ENCODE measurements at places on chromosomes 6 and 20.
A peak's percentile ranks its signal among the peaks of the same experiment; 100 is the strongest.

DNA sequence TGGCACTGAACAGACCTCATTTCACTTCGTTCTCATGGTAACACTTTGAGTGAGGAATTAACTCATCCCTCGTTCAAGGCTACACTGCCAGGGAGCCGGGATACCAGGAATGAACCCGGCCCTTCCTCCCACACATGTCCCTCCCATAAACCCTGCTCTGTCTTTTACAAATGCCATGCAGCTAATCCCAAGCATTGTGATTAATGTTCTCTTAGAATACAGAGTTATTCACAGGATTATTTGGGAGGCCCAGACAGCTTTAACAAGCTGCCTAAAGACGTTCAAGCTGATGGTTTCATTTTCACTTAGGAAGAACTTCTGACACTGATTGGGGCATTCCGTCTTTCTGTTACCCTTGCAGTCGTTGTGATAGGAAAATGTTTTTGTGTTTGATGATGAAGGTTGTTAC lies 42.5 kb upstream of the CD83 start:
- no peaks in the 10 kb centered on the region for H3K36me3 ChIP-seq
- H3K27me3 ChIP-seq = no peaks in the 10 kb centered on the region
- H3K4me3 ChIP-seq = peak overlapping the region; percentile 74

DNA sequence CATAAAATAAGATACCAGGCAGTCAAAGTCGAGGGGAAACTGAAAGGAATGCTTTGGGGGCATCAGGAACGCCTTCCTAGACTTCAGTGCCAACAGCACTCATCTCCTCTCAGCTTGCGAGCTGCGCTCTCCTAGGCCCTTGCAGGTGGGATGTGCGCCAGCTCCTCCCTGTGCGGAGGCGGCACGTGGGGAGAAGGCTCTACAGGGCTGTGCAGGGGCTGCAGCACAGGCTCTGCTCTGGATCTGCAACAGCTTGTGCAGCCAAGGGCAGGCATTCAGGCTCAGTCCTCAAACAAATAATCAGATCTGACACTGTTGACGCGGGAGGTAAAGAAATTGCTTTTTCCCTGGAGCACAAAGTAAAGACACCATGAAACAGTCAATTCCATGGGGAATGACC lies 144.8 kb downstream of the TTLL2 start:
- H3K27ac ChIP-seq = no peak overlapping the region
- H3K27me3 ChIP-seq = peaks cover 54% of the 10 kb centered on the region
- no peak overlapping the region for H3K4me3 ChIP-seq
- no peak for DNase-seq
- H3K4me1 ChIP-seq = no peaks in the 10 kb centered on the region

DNA sequence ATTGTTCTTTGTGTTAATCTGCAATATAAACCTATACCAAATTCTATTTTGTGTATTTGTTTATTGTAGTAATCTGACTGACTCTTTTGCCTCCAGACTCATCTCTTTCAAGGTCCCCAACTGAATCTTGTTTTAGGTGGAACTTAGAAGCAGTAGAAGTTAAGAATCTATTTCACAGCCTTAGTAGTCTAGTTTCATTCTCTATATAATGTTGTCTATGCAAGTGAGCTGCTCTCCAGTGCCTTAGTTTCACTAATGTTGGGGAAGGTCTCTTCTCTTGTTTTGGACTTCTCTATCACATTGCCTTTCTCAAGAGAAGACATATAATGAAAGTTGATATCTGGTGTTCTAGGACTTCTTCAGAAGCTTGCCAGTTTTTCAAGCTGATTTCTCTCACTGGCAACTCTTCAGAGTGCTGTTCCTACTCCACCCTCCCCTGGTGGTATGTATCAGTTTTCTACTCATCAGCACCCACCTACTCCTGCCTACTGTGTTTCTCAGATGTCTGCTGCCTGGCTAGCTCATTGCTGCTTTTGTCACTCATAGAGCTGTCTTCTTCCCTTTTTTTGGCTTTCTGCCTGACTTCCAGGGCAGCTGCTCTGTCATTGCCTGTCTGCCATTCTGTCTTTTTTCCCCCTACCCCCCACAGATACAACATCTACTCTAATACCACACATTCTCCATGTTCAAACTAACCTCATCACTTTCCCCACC lies 82.1 kb downstream of the PTPRA start:
- H3K27ac ChIP-seq = no peak overlapping the region
- no peak overlapping the region for H3K4me3 ChIP-seq
- H3K4me1 ChIP-seq = no peaks in the 10 kb centered on the region
- peaks cover 20% of the 10 kb centered on the region for H3K36me3 ChIP-seq
- no peak for DNase-seq

GRCh38 chr6:16567071-16567470 lies 194.2 kb downstream of the ATXN1 start:
- no peaks in the 10 kb centered on the region for H3K4me1 ChIP-seq
- H3K27me3 ChIP-seq = no peaks in the 10 kb centered on the region
- no peaks in the 10 kb centered on the region for H3K36me3 ChIP-seq
- DNase-seq = no peak
- no peak overlapping the region for H3K27ac ChIP-seq

GRCh38 chr6:72348926-72349325 lies 272.9 kb upstream of the KCNQ5 start:
- DNase-seq = no peak
- H3K4me1 ChIP-seq = no peaks in the 10 kb centered on the region
- peaks cover 46% of the 10 kb centered on the region for H3K27me3 ChIP-seq
- H3K4me3 ChIP-seq = no peak overlapping the region
- H3K27ac ChIP-seq = no peak overlapping the region
- no peaks in the 10 kb centered on the region for H3K36me3 ChIP-seq

DNA sequence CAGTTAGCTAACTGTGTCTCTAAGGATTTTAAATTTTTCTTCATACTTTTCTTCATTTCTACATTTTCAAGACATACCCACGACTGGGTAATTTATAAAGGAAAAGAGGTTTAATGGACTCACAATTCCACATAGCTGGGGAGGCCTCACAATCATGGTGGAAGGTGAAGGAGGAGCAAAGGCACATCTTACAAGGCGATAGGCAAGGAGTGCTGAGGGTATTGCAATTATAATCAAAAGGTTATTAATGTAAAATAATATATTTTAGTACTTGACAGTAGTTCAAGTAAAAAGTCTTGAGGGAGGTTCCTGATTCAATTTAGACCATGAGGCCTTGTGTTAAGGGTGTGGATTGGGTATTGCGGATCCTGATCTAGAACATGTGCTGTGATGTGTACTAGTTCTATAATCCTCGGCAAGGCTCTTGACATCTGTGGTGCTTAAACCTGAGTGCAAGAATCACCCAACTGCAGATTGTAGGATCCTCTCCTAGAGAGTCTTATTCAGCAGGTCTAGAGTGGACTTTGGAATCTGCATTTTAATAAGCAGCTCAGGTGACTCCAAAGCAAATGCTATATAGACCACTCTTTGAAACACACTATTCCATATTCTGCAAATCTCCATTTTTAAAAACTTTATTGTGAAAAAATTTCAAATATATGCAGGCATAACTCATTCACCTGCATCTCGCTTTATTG lies 7.2 kb upstream of the ABCC10 start:
- no peaks in the 10 kb centered on the region for H3K27me3 ChIP-seq
- H3K4me3 ChIP-seq = no peak overlapping the region
- no peak overlapping the region for H3K27ac ChIP-seq
- H3K36me3 ChIP-seq = no peaks in the 10 kb centered on the region
- H3K4me1 ChIP-seq = no peaks in the 10 kb centered on the region

GRCh38 chr6:36333171-36333895 lies 3.4 kb downstream of the BNIP5 start:
- peaks cover 4% of the 10 kb centered on the region for H3K36me3 ChIP-seq
- peaks cover 75% of the 10 kb centered on the region for H3K27me3 ChIP-seq
- H3K4me3 ChIP-seq = no peak overlapping the region
- H3K4me1 ChIP-seq = no peaks in the 10 kb centered on the region
- no peak overlapping the region for H3K27ac ChIP-seq
- DNase-seq = no peak

DNA sequence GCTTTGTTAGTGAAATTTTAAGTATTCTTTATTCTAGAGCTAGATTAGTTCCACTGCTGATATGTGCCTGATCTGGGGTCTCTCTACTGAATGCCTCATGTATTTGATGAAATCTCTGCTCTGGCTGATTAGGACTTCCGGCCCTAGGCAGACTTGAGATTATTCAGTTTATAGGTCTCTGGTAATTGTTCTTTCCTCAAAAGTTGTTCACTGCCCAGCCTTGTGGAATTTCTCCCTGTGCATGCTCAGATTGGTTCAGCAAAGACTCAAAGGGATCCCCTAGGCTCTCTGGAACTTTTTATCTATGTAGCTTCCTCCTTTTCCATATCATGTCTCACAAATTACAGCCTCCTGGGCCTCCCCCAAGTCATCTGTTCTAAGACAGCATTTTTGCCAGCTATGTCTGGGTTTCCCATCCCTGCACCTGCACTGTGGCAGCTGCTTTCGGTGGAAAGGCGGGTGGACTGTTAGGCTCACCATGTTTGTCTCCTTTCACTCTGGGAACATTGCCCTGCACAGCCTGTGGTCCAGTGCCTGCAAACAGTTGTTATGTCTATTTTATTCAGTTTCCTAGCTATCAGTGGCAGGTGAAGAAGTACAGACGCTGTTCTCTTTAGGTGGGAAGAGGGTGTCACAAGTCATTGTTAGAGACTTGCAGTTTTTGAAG lies 73.7 kb downstream of the RPP40 start:
- no peak for DNase-seq
- peaks cover 33% of the 10 kb centered on the region for H3K4me1 ChIP-seq
- H3K27ac ChIP-seq = no peak overlapping the region
- no peaks in the 10 kb centered on the region for H3K27me3 ChIP-seq
- no peak overlapping the region for H3K4me3 ChIP-seq
- H3K36me3 ChIP-seq = peaks cover 7% of the 10 kb centered on the region

DNA sequence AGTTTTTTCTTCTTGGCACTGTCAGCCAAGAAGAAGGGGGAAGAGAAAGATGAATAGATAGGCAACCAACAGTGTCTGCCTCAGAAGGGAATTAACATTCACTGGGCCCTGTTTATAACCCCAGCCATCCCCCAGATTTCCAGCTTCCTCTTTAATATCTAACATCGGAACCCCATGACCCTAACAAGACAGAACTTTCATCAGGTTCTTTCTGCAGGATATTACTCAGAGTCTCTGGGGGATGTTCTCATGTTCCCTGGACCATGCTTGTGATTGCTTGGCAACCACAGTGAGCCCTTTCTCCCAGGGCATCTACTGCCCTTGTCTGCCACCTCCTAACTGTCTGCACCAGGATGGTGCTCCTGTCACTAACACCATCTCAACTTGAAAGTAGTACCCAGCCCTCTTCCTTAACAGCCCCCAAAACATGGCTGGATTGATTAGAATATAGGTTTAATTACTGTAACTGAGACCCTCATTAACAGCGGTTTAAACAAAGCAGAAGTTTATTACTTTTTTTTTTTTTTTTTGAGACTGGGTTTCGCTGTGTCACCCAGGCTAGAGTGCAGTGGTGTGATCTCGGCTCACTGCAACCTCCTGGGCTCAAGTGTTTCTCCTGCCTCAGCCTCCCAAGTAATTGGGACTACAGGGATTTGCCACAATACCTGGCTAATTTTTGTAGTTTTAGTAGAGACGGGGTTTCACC lies 12.0 kb upstream of the PTPN1 start:
- DNase-seq = peak; percentile 50
- H3K27ac ChIP-seq = peak overlapping the region; percentile 67
- no peaks in the 10 kb centered on the region for H3K36me3 ChIP-seq
- H3K4me1 ChIP-seq = peaks cover 42% of the 10 kb centered on the region

DNA sequence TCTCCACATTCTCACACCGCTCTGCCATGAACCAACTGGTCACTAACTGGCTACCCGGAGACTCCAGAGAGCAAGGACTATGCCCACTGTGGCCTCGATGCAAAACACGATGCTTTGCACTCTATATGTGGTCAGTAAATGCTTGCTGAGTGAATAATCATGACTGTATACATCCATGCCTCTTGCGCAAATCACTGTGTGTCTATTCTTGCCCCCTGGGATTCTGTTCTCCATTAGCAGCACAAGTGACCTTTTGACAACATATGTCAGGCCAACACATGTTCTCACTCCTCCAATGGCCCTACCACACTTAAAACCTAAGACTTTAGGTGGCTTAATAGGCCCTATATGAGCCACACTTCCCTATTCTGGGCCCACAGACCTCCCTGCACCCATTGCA lies 16.9 kb downstream of the KIF16B start:
- H3K27ac ChIP-seq = peak overlapping the region; percentile 13
- no peaks in the 10 kb centered on the region for H3K27me3 ChIP-seq
- no peaks in the 10 kb centered on the region for H3K36me3 ChIP-seq
- peaks cover 25% of the 10 kb centered on the region for H3K4me1 ChIP-seq
- DNase-seq = peak; percentile 83

GRCh38 chr20:57662456-57663240 lies 42.4 kb upstream of the ZBP1 start:
- peaks cover 12% of the 10 kb centered on the region for H3K36me3 ChIP-seq
- no peaks in the 10 kb centered on the region for H3K27me3 ChIP-seq
- DNase-seq = no peak
- H3K27ac ChIP-seq = no peak overlapping the region
- H3K4me3 ChIP-seq = no peak overlapping the region
- H3K4me1 ChIP-seq = peaks cover 19% of the 10 kb centered on the region

DNA sequence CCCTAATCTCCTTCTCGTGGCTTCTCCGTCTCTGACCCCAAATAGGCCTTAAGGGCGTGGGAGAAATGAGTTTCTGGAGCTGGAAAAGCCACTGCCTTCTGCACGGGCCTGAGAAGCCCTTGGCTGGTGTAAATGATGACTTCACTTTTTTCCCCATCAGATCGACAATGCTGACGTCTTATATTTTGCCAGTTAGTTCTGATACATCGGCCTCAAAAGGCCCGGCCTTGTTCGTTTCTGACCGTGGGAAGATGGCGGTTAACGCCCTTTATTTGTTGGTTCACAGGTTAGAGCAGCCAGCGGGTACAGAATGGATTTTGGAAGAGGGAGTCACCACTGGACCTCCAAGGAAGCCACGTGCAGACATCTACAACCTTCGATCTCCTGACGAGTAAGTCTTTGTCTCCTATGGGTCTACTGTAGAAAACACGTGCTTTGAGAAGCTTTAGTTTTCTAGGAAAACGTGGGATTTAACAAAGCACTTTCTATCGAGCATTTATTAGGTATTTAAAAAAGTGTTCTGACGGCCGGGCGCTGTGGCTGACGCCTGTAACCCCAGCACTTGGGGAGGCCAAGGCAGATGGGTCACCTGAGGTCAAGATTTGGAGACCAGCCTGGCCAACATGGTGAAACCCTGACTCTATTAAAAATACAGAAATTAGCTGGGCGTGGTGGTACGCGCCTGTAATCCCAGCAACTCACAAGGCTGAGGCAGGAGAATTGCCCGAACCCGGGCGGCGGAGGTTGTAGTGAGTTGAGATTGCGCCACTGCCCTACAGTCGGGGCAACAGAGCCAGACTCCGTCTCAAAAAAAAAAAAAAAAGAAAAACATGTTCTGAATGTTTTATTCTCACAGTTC lies 1.2 kb upstream of the ZNFX1 start:
- DNase-seq = peak; percentile 34
- peaks cover 58% of the 10 kb centered on the region for H3K4me1 ChIP-seq
- peaks cover 82% of the 10 kb centered on the region for H3K36me3 ChIP-seq
- H3K4me3 ChIP-seq = peak overlapping the region; percentile 81
- no peaks in the 10 kb centered on the region for H3K27me3 ChIP-seq
